ENCODE measurements at places on chromosomes 5 and 9. TPM values are rescaled to one million over a fixed set of nuclear protein-coding genes. Genes with fewer than 3 reads are reported as not detected.
A peak's percentile ranks its signal among the peaks of the same experiment; 100 is the strongest.

DNA sequence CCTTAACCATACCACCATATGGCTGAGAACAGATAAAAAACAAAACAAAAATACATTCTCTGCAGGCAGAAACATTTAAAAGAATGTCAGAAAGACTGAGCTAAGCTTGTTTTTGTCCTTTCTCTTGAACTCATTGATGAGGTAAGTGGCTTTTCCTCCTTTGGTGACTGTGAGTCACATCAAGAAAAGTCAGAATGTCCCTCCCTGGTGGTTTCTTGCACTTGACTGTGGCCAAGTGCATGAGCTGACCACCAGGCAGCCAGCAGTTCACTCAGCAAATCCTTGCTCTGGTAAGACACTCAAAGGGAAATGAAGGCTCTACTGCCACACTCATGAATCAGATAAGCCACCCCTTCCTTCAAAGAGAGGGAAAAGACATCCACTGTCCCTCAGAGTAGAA is 970.9 kb downstream of the TAF11L14 start:
- no peaks in the 10 kb centered on the region for H3K27me3 ChIP-seq
- H3K4me3 ChIP-seq: no peak overlapping the region
- H3K36me3 ChIP-seq: no peaks in the 10 kb centered on the region

DNA sequence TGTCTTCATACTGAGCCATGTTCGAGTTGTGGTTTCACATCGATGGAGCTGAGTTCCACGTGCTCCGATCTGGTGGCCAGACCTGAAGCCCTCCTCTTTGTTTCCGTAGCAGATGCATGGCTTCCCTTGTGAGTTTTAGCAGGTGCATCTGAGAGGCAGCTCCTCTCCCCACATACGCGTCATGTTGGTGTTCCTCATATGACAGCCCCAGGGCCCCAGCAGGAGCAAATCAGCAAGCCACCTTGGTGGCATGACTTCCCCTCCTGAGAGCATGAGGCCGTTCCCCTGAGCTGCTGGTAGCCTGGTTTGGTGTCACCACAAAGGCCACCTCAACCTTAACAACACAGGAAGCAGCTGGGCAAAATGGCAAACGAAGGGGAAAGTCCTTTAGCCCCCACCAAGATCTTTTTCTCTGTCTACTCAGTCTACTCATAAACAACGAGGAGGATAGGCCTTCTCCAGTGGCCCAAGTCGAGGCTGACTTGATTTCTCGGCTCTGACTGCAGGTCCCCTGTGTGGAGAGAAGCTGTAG is 5.9 kb downstream of the CYFIP2 start:
- H3K27me3 ChIP-seq: peaks cover 6% of the 10 kb centered on the region
- H3K4me1 ChIP-seq: peaks cover 24% of the 10 kb centered on the region
- peaks cover 3% of the 10 kb centered on the region for H3K36me3 ChIP-seq
- H3K27ac ChIP-seq: no peak overlapping the region
- no peak for DNase-seq
- H3K4me3 ChIP-seq: no peak overlapping the region

- peaks cover 23% of the 10 kb centered on the region for H3K4me1 ChIP-seq
- peaks cover 11% of the 10 kb centered on the region for H3K27me3 ChIP-seq
- DNase-seq: no peak
Measured at GRCh38 chr9:134678666-134679443, 37.3 kb downstream of the COL5A1 start.

AJM1 gene
- 3.2 TPM for total RNA-seq

GRCh38 chr9:123772374-123772773 is 157.6 kb downstream of the DENND1A start:
- peaks cover 3% of the 10 kb centered on the region for H3K27me3 ChIP-seq
- H3K27ac ChIP-seq: no peak overlapping the region
- no peak overlapping the region for H3K4me3 ChIP-seq
- DNase-seq: no peak
- H3K4me1 ChIP-seq: peaks cover 32% of the 10 kb centered on the region

GRCh38 chr5:143495821-143496275 is 92.4 kb upstream of the NR3C1 start:
- DNase-seq: no peak
- H3K4me1 ChIP-seq: peaks cover 16% of the 10 kb centered on the region
- no peak overlapping the region for H3K4me3 ChIP-seq
- H3K27me3 ChIP-seq: no peaks in the 10 kb centered on the region
- H3K36me3 ChIP-seq: no peaks in the 10 kb centered on the region

GRCh38 chr5:105587963-105588662 is 2025.5 kb upstream of the NUDT12 start:
- H3K27me3 ChIP-seq: no peaks in the 10 kb centered on the region
- H3K4me3 ChIP-seq: peak overlapping the region; percentile 4
- no peak for DNase-seq
- peak overlapping the region; percentile 31 for H3K27ac ChIP-seq
- H3K4me1 ChIP-seq: peaks cover 6% of the 10 kb centered on the region

DNA sequence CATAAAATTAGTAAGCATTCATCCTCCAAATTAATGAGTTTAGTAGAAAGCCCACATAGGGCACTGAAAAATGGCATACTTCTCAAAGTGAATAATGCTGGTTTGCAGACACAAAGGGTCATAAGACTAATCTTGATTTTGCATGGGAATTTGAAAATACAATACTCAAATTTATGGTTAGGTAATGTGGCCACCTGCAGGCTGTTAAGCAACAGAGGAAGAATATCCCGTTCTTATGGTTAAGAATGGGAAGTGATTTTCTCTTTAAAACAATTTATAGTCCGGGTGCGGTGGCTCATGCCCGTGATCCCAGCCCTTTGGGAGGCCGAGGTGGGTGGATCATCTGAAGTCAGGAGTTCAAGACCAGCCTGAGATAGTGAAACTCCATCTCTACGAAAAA is 9.4 kb upstream of the PLCXD3 start:
- no peak overlapping the region for H3K27ac ChIP-seq
- peaks cover 7% of the 10 kb centered on the region for H3K27me3 ChIP-seq
- H3K4me3 ChIP-seq: no peak overlapping the region
- H3K4me1 ChIP-seq: no peaks in the 10 kb centered on the region

GRCh38 chr9:89747596-89747995 is 142.8 kb downstream of the GADD45G start:
- H3K4me3 ChIP-seq: no peak overlapping the region
- H3K36me3 ChIP-seq: no peaks in the 10 kb centered on the region
- no peaks in the 10 kb centered on the region for H3K27me3 ChIP-seq
- DNase-seq: no peak
- no peak overlapping the region for H3K27ac ChIP-seq

DNA sequence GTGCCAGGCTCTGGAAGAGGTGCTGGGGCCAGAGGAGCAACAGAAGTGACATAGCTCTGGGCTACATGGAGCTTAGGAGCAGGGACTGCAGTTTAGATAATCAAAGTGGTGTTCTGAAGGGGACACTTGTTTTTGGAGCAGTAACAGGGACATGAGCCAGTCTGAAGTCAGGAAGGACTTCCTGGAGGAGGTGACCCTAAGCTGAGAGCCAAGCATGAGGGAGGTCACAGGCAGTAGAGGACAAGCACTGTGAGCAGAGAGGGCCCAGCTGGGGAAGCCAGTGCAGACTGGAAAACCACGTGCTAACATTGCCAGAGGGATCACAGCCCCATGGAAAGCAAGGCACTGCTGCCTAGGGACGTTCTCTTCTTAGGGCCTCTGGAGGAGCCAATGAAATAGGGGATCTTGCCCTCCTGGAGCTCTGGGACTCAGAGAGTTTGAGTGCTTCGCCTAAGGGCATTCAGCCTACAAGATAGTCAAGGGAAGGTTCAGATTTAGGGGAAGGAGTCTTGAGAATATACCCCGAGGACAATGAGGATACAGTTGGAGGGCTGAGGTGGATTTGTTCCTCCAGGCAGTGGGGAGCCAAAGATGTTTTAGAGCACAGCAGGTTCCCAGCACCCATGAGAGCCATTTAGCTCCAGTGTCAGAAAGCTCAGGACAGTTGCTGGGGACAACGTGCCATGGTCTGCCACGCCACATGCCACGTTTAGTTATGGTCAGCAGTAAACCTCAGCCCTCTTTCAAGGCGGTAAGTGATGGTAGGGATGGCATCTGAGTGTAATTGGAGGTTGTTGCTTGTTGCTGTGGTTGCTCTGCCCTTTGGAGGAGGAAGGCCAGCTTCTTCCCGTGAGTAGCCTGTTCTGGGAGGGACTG is 40.5 kb upstream of the SH3PXD2B start:
- peaks cover 29% of the 10 kb centered on the region for H3K27me3 ChIP-seq
- peaks cover 5% of the 10 kb centered on the region for H3K4me1 ChIP-seq
- H3K36me3 ChIP-seq: no peaks in the 10 kb centered on the region
- H3K4me3 ChIP-seq: no peak overlapping the region

GRCh38 chr5:37043693-37044092 is 167.1 kb downstream of the NIPBL start:
- no peaks in the 10 kb centered on the region for H3K27me3 ChIP-seq
- no peaks in the 10 kb centered on the region for H3K4me1 ChIP-seq
- peaks cover 10% of the 10 kb centered on the region for H3K36me3 ChIP-seq
- DNase-seq: no peak
- H3K4me3 ChIP-seq: no peak overlapping the region

DNA sequence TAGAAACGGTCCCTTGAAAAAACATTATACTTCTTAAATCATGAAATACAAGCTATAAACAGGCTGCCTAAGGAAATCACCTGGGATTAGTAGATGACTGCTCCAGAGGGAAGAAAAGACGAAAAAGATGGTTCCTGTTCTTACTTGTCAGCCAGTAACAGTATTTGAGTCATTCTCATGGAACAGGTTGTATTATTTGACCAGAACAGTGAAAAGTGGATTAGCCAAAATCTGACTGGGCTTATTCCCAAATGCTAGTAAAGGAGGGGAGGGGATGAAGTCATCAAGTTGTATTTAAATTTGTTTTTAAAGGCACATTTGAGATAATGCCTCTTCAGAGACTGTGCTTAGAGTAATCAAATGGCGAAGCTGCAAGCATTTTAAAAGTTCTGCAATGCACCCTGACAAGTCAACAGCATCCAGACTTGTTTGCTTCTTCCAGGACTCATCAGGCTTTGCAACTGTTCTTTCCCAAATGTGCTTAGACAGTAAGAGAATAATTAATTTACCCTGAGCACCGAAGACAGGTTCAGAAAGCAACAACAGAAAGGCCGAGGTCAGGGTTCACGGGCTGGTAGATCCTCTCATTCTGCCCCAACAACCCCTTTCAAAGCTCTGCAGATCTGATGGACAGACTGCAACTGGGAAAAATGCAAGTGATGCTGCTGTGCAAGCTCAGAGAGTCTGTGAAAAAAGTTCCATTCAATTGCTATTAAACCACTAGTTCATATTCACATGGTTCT is 800.6 kb downstream of the KCTD16 start:
- no peak for DNase-seq
- H3K4me3 ChIP-seq: no peak overlapping the region
- no peak overlapping the region for H3K27ac ChIP-seq
- no peaks in the 10 kb centered on the region for H3K4me1 ChIP-seq
- no peaks in the 10 kb centered on the region for H3K36me3 ChIP-seq

TAF11L5 gene
- not detected for total RNA-seq
